Pancreas (tissue), 10 donors: ENCODE measurements at places on chromosomes 5 and 9.

- no peak for DNase-seq
Observed at GRCh38 chr5:79189439-79190234, 46.3 kb upstream of the JMY start.

DNA sequence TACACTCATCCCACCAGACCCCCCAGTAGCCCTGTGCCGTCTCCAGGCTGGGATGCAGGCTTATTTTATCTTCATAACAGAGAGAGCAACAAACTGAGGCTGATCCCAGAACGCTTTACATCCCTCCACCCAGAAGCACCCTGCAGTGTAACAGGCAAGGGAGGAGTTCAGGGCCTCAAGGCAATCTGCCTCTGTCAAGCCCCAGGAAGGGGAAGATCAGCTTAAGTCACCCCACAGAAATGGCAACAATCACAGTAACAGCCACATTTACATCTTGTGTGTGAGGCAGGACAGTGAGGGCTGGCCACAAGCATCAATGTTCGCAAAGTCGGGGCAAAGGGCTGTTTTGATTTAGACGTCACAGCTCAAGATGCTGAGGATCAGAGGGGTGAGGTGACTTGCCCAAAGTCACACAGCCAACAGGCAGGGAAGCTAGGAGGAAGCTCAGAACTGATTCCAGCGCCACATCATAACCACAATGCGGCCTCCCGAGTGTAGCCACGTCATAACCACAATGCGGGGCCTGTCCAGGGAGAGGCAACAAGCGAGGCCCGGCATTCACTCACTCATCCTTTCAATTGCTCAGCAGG is 14.4 kb downstream of the STK10 start:
- DNase-seq = no peak

- DNase-seq = no peak
Observed at GRCh38 chr5:4804691-4805360, 335.3 kb upstream of the ADAMTS16 start.

DNA sequence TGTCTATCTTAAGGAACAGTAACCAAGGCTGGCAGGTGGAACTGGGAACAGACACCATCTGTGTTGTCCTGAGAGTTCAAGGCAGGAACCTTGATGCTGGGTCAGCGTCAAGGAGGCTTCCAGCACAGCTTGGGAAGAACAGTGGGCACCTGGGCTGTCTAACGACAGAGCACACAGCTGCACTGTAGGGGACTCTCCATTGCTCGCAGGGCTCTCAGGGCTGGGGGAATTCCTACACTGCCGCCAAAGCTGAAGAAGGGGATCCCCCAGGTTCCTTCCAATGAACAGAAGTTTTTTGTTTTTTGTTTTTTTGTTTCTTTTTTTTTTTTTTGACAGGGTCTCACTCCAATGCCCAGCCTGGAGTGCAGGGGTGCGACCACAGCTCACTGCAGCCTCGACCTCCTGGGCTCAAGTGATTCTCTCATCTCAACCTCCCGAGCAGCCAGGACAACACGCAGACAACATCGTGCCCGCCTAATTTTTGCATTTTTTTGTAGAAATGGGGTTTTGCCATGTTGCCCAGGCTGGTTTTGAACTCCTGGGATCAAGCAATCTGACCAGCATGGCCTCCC is 81.9 kb downstream of the PTPN3 start:
- DNase-seq = no peak

- DNase-seq = no peak
Observed at GRCh38 chr9:16328349-16328748, 542.1 kb downstream of the BNC2 start.

DNA sequence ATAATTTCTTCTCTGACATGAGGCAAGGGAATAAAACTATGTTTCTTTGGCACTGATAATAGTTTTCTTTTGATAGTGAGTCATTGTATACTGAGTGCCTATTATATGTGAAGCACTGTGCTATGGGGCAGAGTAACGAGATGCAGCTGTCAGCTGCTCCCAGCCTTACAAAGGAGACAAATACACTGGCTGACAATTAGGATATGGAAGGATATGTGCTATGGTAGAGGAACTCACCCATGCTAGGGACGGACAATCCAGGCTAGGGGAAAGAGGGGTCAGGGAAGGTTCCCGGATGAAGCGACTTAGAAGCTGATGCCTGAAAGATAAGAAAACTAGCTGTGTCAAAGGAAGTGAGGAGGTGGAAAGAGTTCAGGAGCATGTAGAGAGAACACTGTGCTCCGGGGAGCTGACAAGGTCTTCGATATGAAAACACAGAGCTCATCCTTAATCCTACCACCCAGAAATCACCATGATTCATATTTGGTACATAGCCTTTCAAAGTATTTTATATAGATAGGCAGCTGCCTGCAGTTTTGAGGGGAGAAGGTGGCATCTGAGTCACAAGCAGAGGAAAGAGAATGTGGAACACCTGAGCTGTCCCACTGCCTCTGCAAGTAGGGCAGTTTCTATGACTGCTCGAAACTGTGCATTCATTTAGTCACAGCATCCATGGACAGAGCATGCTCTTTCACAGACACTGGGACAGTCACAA is 12.1 kb downstream of the BSPRY start:
- no peak for DNase-seq

DNA sequence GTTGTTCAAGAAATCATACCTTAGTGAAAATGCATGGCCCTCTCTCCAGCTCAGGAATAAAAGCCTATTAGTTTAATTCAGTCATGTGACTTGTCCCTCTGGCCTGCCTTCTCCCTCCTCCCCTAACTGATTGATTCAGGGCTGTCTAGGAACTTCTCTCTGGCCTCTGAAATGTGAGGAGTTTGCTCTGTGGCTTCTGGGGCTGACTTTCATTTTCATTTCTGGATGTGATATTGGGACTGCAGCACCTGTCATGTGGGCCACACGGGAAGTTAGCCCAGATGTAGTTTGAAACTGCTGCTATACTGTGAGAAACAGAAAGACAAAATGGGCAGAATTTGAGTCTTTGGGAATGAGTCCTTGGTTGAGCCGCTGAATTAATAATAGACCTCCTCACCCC is 44.8 kb downstream of the PARP8 start:
- DNase-seq = peak; percentile 4

DNA sequence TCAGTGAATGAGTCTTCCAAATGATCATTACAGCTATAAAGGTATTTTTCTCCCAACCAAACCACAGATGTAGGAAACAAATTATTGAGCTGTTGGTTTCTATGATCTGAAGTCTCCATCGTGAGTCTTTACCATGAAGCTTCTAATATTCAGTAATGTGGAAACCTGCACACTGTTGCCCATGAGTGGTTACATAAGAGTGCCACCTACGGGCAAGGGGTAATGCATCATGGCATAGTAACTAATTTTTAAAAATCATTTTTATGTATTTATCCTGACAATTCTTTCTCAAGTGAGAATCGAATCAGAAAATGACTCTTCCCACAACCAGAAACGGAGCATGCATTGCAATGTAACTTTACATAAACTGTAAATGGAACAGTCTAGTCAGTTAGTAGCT is 282.5 kb upstream of the SMARCA2 start:
- DNase-seq = no peak

DNA sequence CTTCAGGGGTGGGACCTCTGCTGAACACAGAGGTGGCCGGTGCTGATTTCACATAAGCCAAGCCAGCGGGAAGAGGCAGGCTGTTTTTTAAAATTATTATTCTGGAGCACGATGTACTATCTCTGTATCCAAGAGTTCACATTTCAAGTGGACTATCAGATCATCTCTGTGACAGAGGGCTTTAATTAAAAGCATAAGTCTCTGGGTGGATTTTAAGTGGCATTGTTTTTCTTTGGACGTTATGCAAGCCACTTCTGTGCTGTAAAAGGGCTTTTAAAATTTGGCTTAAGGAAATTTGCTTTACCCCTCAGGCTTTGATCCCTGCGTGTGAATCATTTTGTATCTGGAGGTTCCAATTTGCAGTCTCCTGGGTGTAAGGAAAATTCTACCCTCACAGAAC is 124.7 kb downstream of the PALM2AKAP2 start:
- no peak for DNase-seq

DNA sequence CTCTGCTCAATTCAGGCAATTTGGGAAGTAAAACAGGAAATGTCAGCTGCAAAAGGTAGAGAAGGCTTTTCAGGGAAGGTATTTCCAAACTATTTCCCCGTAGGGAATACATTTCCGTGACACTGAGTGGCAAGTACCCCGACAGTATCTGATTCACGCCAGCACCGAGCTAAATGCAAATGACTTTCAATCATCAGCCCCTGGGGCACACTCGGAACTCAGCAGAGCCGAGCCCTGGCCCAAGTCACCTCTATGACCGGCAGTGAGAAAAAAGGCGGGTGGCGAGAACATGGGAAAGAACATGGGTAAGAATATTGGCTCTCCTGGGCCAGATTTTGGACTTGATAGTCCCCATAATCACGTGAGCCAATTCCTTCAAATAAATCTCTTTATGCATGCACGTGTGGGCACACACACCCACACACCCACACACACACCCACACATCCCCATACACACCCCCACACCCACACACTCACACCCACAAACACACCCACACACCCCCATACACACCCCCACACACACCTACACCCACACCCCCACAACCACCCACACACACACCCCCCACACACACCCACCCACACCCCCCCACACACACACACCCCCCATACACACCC is 43.0 kb downstream of the COL23A1 start:
- no peak for DNase-seq

DNA sequence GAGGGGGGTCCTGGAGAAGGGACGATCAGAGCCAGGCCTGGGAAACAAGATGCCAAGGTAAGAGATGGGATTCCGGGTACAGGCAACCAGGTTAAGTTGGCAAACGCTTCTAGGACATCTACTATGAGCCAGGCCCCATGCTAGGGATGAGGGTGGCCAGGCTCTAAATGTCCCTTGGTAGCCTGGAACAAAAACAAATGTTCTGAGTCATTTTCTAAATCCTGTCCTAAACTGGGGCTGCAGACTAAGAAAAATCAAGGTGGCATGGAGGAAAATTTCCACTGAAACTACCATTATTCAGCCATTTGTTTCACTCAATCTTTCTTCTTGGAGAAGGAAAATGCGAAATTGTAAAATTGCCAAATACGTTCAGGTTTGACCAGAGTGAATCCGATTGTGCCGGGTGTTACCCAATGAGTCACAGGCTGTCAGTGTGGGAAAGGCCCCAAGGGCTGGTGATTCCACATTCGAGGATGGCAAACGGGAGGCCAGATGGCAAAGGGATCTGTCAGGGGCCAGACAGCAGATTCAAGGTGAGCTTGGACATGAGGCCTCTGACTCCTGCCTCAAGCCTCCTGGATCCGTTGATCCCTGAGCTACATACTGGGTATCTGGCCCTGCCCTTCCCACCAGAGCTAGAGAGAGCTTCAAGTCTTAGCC is 57.6 kb downstream of the PAX5 start:
- no peak for DNase-seq
